Occipital lobe (tissue), 3 donors: ENCODE measurements at places on chromosomes 2 and 18.

GRCh38 chr2:119137502-119137901 lies 21.0 kb downstream of the C1QL2 start:
- no peak for DNase-seq

DNA sequence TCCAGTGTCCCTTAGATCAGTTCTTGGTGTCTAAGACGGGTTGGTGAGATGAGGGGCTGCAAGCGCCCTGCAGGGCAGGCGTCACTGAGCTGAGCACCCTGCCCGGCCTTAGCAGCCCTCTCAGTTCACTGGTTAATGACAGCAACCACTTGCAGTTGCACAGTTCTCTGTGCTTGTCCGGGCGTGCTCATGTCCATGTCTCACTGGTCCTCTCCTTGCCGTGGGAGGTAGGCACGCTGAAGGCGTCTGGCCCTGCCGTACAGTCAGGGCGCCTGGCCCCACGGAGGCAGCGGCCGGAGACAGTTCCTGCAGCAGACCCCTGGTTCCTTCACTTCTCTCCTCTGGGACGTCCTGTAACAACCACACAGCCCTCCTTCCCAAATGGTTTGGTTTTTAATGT lies 75.3 kb downstream of the ARHGEF4 start:
- DNase-seq: no peak

- DNase-seq: no peak
These were observed 3.7 kb downstream of the SIGLEC15 start for GRCh38 chr18:45828917-45829811.

DNA sequence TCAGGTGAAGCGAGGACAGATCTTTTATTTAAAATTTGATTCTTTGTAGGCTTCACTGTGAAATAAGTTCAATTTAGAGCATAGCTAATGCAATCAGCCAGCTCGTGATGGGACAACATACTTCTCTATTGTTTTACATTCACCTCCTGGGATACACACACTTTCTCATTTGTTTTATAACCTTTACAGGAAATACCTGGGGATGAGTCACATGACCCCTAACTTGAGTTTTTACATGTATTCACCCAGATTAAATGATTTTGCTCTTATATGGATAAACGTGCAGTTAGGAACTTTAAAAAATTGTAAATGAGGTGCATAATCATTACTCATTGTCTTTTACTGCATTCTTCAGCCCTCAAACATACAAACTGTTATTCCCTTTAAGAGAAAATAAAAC lies 152.1 kb downstream of the NEDD4L start:
- no peak for DNase-seq

DNA sequence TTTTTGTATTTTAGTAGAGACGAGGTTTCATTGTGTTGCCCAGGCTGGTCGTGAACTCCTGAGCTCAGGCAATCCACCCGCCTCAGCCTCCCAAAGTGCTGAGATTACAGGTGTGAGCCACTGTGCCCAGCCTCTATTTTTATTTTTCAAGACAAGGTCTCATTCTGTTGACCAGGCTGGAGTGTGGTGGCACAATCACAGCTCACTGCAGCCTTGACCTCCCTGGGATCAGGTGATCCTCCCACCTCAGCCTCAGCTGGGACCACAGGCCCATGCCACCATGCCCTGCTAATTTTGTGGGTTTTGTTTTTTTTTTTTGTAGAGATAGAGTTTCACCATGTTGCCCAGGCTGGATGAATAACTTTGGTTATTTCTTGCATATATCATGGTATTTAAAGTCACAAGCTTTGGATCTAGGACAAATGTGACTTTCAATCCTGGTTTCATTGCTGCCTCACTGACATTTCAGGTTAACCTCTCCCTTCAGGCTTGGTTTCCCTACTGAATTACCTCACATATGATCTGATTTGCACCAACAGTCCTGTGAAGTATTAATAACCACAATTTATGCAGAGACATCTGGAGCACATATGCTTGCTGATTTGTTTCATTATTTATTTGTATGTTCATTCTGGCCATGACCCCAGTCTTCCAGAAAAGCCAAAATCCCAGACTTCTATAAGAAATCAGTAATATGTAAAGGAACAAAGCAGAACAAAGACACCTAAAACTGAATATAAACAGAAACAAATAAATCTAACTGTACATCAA lies 17.5 kb upstream of the RAB31 start:
- DNase-seq: no peak

GRCh38 chr2:141728886-141729285 lies 401.9 kb downstream of the LRP1B start:
- DNase-seq: no peak

GRCh38 chr2:3470166-3470651 lies 49.1 kb downstream of the ADI1 start:
- DNase-seq: no peak

- DNase-seq: no peak
These were observed 72.1 kb upstream of the CCBE1 start for GRCh38 chr18:59769129-59769865.

DNA sequence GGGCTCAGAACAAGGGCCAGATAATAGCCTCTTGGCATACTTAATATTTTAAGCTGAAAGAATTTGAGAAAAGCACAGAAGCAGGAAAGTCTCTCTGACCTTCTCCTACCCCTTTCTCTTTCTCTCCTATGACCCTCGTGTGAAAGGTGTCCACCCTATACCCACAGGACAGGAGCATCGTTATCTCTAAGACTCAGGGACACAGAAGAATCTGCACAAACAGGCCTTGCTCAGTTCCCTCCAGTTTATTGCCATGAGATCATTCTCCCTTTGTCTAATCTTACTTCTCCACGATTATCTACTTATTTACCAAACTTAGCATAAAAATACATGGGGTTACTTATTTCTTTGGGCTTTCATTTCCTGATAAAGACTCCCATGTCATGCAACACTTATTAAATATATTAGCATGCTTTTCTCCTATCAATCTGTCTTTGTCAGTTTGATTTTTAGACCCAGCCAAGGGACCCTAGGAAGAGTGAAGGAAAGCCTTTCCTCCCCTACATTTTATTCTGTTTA lies 370.7 kb downstream of the DLGAP1 start:
- DNase-seq: no peak
